ENCODE measurements at places on chromosomes 5 and 9.

GRCh38 chr5:129858131-129858675 is 46.1 kb upstream of the CHSY3 start:
- DNase-seq = no peak

DNA sequence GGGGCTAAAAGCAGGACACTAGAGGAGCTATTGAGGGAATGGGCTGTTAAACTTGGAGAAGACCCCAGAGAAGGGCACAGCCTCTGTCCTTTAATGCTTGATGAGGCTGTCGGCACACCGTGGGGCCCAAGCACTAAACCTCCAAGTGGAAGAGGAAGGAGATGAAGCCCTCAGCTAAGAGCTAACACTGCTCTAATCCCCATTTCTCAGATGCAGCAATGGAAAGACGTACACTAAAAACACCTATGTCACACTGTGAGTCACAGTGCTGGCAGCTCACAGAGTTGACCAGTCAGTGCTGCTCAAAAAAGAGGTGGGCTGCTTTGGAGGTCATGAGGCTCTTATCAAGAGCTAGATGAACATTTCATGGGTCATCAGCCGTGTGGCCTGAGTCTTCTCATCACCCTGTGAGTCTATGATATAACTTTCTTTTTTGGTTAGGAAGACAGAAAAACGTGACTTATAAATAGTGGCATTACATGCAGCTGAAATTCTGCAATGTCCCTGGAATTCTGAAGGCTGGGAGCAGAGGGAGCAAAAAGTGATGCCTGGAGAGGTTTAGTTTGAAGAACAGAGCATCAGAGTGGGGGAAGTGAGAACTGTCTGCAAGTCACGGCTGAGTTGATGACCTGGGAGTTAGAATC is 21.5 kb downstream of the TNFSF8 start:
- DNase-seq = peak; percentile 43

GRCh38 chr5:119207105-119207504 is 136.2 kb downstream of the DMXL1 start:
- DNase-seq = no peak

GRCh38 chr9:99433555-99433954 is 211.5 kb downstream of the SEC61B start:
- DNase-seq = peak; percentile 95

DNA sequence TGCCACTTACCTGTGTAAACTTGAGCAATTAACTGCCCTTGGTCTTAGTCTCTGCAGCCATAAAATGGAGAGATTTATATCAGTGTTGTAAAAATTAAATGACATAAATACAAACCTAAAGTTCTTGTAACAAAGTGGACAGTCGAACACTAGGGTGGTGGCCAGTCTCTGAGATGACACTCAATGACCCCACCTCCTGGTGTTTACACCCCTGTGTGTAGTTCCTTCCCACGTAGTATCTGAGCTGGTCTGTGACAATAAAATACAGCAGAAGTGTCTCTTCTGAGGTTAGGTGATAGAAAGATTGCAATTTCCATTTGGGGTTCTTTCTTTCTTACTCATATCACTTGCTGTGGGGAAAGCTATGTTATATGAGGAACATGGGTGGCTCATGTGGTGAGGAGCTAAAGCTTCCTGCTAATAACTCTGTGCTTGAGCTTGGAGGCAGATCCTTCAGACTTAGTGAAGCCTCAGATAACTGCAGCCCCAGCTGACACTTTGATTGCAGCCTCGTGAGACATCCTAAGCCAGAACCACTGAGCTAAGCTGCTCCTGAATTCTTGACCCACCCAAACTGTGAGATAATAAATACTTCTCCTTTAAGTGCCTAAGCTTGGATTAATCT is 173.4 kb upstream of the CHD1 start:
- no peak for DNase-seq

GRCh38 chr5:179322071-179323025 is 22.9 kb downstream of the ADAMTS2 start:
- DNase-seq = no peak

DNA sequence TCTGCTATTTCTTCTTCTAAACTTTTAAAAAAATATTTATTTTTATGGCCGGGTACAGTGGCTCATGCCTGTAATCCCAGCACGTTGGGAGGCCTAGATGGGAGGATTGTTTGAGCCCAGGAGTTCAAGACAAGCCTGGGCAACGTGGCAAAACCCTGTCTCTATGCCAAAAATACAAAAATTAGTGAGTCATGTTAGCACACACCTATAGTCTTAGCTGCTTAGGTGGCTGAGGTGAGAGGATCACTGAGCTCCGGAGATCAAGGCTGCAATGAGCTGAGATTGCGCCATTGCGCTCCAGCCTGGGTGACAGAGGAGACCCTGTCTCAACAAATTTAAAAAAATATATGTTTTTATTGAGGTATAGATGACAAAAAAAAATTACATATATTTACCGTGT is 5.6 kb downstream of the AP3S1 start:
- no peak for DNase-seq

DNA sequence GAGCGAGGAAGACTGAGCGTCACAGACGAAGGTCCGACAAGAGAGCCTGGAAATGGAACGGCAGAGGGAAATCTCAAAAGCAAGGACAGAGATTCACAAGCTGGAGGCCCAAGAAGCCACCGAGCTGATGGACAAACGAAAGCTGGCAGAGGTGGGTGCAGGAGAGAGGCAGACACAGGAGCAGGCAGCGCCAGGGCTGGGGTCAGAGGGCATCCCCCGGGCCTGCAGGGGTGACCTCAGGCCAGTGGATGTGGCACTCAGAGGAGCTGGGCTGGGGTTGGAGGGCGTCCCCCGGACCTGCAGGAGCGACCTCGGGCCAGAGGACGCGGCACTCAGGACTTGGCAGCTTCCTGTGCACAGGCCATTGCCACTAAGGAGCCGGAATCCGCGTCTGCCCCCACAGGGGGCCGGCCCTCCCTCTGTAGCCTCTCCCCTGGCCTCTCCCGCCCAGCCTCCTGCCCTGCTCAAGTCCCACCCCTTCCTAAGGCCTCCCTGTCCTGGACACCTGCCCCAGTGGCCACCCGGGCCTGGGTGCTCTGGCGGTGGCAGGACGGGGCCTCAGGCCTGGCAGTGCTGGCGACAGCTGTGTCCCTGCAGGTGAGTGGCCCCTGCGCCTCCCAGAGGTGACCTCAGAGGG is 40.4 kb downstream of the EXD3 start:
- no peak for DNase-seq

DNA sequence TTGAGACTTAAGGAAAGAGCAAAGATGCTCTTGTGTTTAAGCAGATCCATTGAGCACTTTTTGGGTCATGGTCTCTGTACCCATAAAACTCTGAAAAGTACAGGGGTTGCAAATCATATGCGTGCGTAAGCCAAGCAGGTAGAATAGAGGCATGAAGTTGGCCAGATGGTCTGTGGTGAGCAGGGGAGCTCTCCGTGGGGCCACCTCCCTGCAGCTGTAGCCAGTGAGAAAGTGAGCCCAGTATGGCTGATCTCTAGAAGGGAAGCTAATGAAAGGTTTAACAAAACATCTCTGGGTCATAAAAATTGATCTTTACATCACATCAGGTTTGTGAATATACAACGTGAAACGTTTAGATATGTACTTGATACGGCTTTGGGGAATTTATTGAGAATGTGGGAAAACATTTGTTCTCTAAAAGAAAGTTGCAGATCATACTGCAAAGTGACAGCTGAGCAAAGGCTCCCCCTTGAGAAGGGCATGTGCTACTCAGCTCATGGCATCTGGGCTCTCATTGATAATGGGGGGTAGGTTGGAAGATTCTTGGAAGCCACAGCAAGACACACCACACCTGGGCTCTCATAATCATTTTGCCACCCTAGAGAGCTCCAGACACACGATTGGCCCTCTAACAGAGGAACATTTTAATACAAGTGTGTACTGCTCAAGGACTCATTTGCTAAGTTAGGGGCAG is 30.6 kb downstream of the SH3GL2 start:
- DNase-seq = no peak

GRCh38 chr9:97398999-97399758 is 12.7 kb upstream of the TDRD7 start:
- DNase-seq = peak; percentile 70

- DNase-seq = no peak
Measured at GRCh38 chr9:22050924-22051323, 41.8 kb upstream of the CDKN2B start.

GRCh38 chr5:43413966-43414365 is 1.8 kb upstream of the CCL28 start:
- no peak for DNase-seq

DNA sequence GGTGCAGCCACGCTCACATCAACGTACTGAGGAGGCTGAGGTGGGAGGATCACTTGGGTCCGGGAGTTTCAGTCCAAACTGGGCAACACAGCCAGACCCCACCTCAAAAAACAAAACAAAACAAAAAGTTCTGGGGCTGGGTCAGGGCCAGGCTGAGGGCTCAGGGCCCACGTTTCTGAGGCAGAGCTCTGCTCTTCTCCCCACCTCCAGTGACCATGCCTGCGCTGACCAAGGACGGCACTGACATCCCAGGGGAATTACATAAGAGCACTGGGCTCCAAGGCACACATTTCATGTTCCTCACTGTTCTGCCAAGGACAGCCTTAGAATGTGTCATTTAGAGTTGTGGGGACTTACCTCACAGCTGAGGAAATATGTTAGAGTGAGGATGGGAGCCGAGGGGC is 40.4 kb upstream of the TESK1 start:
- DNase-seq = no peak

GRCh38 chr5:118551031-118551430 is 437.3 kb downstream of the DTWD2 start:
- DNase-seq = no peak

- DNase-seq = no peak
Measured at GRCh38 chr5:167402671-167403070, 888.8 kb upstream of the WWC1 start.

GRCh38 chr5:156540491-156540890 is 213.5 kb downstream of the SGCD start:
- no peak for DNase-seq

GRCh38 chr9:15310107-15310850 is 3.3 kb upstream of the TTC39B start:
- no peak for DNase-seq

GRCh38 chr9:37408933-37409710 is 13.4 kb upstream of the GRHPR start:
- no peak for DNase-seq

GRCh38 chr5:171710451-171711024 is 75.1 kb upstream of the SMIM23 start:
- no peak for DNase-seq

- DNase-seq = no peak
Measured at GRCh38 chr5:1315709-1316587, 21.1 kb upstream of the TERT start.

DNA sequence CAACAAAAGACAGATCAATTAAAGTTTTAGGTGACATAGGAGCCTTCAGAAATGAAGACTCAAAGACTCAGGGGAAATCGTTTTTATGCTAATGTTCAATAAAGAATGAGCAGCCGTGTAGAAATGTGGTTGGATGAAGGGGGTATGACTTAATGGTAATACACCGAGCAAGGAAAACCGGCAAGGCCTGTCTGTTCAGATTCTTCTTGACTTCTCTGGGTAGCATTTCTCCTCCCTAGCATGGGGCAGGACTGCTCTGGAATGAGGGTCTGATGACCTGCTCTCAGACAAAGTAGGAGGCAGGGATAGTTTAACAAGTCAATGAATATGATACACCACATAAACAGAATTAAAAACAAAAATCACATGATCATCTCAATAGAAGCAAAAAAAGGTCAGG is 487.4 kb downstream of the ZNF608 start:
- no peak for DNase-seq

GRCh38 chr5:22431840-22432239 is 421.3 kb downstream of the CDH12 start:
- no peak for DNase-seq

- no peak for DNase-seq
Measured at GRCh38 chr9:107819772-107820565, 330.4 kb upstream of the KLF4 start.

DNA sequence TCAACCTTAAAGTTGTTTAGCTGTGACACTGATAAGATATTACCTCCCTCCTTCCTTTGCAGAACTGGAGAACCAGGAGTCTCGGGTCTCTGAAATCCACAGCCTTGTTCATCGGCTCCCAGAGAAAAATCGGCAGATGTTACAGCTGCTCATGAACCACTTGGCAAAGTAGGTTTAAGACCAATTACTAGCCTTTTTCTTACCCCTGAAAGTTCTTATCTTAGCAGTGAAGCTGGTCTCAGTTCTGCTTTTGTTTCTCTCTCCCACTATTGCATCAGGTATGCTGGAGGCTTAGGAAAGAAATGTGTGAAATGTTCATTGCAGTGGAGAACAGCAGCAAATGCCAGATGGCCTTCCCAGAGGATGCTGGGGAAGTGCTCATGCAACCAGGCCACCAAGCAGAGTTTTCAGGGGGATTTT is 287.4 kb downstream of the ARHGAP26 start:
- DNase-seq = peak; percentile 67

- no peak for DNase-seq
Measured at GRCh38 chr5:138722544-138723177, 30.6 kb upstream of the CTNNA1 start.

GRCh38 chr9:82488313-82489200 is 500.0 kb downstream of the SPATA31D1 start:
- DNase-seq = no peak

DNA sequence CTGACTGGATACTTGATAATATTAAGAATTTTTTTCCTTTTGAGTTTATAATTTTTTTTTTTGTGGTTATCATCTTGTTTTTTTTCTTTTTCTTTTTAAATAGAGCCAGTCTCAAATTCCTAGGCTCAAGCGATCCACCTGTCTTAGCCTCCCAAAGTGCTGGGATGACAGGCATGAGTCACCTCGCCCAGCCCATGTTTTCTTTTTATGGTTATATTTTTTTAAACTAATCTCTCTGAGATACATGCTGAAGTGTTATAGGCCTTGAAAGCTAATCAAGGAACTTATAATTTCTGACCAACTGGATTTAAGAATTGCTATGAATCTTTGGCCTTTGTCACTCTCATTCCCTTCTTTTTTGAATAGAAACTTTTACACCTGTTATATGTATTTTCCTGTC is 6.8 kb upstream of the AMACR start:
- no peak for DNase-seq

- no peak for DNase-seq
Measured at GRCh38 chr9:109624896-109625295, 126.8 kb upstream of the PTPN3 start.

- no peak for DNase-seq
Measured at GRCh38 chr5:142472306-142472951, 147.6 kb upstream of the SPRY4 start.

GRCh38 chr5:159893040-159893695 is 23.1 kb upstream of the ADRA1B start:
- DNase-seq = no peak

- no peak for DNase-seq
Measured at GRCh38 chr9:110432253-110432652, 94.6 kb upstream of the TXNDC8 start.

GRCh38 chr9:134681061-134681661 is 39.6 kb downstream of the COL5A1 start:
- DNase-seq = no peak

DNA sequence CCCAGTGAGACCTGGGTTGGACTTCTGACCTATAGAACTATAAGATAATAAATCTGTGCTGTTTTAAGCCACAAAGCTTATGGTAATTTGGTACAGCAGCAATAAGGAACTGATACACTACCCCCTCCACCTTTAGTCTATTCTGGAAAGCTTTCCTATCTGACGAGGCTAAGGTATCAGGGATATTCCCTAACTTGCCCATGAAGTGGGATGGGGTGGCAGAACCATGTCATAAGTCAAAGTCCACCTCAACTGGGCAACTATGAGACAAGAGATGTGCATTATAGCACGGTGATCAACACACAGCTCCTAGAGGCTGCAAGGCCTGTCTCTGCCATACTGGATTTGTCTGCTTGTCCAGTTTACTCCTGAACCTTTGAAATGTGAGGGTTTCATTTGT is 146.8 kb upstream of the RAD23B start:
- no peak for DNase-seq
